Gastrocnemius medialis (tissue), 4 donors: ENCODE measurements at places on chromosomes 2 and 18. TPM values are rescaled to one million over a fixed set of nuclear protein-coding genes. Genes with fewer than 3 reads are reported as not detected.

MYCN gene
- not detected for total RNA-seq

CERKL gene
- not detected for total RNA-seq

NT5DC4 gene
- total RNA-seq: not detected

LIMS4 gene
- 2.9 TPM for total RNA-seq

L3MBTL4 gene
- 0.70 TPM for total RNA-seq

SLC66A2 gene
- 97.9 TPM for total RNA-seq

TLX2 gene
- total RNA-seq: not detected

REEP1 gene
- 8.2 TPM for total RNA-seq

USP37 gene
- 7.1 TPM for total RNA-seq

DNA sequence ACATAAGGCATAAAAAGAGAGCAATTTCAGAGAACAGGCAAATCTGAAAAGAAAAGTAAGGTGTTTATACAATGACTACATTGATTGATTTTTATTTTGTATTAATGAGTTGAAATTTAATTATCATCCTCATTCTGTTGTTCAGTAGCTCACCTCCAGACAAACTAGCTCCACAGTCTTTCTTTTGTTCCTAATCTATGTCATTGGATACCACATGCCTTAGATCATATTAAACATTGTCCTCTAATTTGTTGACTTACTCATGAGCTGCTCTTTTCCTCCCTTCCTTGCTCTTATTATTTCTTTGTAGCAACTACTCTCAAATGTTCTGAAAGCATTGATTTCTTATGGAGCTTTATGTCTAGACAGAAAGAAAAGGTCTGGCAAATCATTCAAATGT lies 185.5 kb upstream of the ZSWIM2 start:
- no peak overlapping the region for H3K27ac ChIP-seq
- H3K27me3 ChIP-seq: no peaks in the 10 kb centered on the region
- H3K4me3 ChIP-seq: no peak overlapping the region
- no peaks in the 10 kb centered on the region for H3K4me1 ChIP-seq
- no peak for DNase-seq

DNA sequence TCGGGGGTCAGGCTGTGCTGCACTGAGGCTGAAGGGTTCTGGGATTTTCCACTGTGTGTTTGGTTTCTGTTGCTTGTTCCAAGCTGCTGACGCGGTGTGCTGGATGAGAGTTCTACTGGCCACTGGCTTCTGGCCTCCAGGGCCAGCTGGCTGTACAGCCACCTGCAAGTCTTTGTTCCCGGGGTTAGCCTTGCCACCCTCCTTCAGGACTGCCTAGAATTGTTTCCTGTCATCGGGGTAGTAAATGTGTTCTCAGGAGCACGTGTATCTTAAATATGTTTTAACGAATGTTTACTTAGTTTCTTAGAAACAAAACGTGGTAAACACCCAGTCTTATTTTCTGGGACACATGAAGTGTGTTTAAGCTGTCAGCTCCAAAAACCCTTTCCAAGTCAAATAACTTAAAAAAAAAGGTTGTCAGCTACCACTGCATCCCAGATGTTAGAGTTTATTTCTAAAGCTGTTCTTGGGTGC lies 231.2 kb downstream of the AGAP1 start:
- no peaks in the 10 kb centered on the region for H3K27me3 ChIP-seq
- peak overlapping the region; percentile 40 for H3K4me3 ChIP-seq
- no peaks in the 10 kb centered on the region for H3K36me3 ChIP-seq

GRCh38 chr18:77206676-77207374 lies 42.8 kb upstream of the GALR1 start:
- no peaks in the 10 kb centered on the region for H3K4me1 ChIP-seq
- peak overlapping the region; percentile 51 for H3K27ac ChIP-seq
- DNase-seq: peak; percentile 61
- H3K36me3 ChIP-seq: no peaks in the 10 kb centered on the region

GRCh38 chr2:215615803-215616174 lies 179.9 kb upstream of the FN1 start:
- no peaks in the 10 kb centered on the region for H3K27me3 ChIP-seq
- H3K4me1 ChIP-seq: no peaks in the 10 kb centered on the region
- DNase-seq: no peak
- no peaks in the 10 kb centered on the region for H3K36me3 ChIP-seq
- H3K27ac ChIP-seq: no peak overlapping the region

DNA sequence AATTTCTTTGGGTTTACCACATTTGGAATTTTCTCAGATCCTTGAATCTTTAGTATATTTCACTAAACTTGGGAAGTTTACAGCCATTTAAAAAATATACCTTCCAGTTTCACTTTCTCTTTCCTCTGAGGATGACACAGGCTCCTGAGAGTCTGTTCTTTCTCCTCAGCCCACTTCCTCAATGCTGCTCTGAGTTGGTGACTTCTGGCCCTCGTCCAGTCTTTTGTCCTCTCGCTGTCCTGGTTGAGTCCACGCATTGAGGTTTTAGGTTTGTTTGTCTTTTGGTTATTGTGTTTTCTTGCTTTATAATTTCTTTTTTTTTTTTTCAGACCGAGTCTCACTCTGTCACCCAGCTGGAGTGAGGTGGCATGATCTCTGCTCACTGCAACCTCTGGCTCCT lies 40.7 kb upstream of the GALR1 start:
- H3K27ac ChIP-seq: peak overlapping the region; percentile 76
- peak; percentile 31 for DNase-seq
- no peaks in the 10 kb centered on the region for H3K36me3 ChIP-seq
- no peak overlapping the region for H3K4me3 ChIP-seq

DNA sequence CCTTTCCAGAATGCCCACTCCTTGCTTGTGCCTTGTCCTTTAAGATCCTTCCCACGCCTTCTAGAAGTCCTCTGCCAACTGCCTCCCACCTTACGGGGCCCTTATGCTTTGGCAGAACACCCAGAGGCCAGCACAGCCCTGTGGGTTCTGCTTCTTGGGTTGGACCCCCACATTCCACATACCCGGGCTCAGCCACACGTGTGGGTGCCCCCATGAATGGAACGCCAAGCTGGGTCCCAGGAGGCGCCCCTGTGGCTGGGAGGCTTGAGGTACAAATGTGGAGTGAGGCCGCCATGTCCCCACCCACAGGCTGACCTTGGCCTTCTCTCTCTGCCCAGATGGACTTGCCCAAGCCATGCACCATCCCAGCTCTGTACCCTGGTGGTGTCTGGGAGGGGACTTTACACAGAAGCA lies 74.2 kb downstream of the STPG4 start:
- H3K27me3 ChIP-seq: no peaks in the 10 kb centered on the region
- no peak overlapping the region for H3K27ac ChIP-seq
- no peak for DNase-seq
- no peaks in the 10 kb centered on the region for H3K36me3 ChIP-seq
- no peak overlapping the region for H3K4me3 ChIP-seq
- peaks cover 26% of the 10 kb centered on the region for H3K4me1 ChIP-seq

DNA sequence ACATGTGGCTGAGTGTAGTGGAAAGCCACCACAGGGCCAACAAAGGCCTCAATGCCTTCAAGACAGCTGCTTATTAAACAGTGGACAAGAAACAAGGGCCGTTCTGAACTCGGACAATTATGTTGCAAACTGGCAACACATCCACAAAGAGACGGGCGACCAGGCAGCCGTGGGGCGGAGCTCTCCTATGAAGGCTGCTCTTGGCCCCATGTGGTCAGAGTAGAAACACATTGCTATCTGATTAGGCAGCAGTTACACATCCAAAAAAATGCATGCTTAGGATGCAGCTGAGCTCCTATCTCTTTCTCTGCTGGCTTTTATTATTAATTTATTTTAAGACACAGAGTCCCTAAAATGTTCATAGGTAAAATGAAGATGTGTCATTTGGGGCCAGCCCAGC lies 163.4 kb downstream of the TMEM163 start:
- H3K36me3 ChIP-seq: no peaks in the 10 kb centered on the region
- no peak overlapping the region for H3K27ac ChIP-seq
- H3K4me1 ChIP-seq: no peaks in the 10 kb centered on the region
- no peak overlapping the region for H3K4me3 ChIP-seq
- H3K27me3 ChIP-seq: no peaks in the 10 kb centered on the region

DNA sequence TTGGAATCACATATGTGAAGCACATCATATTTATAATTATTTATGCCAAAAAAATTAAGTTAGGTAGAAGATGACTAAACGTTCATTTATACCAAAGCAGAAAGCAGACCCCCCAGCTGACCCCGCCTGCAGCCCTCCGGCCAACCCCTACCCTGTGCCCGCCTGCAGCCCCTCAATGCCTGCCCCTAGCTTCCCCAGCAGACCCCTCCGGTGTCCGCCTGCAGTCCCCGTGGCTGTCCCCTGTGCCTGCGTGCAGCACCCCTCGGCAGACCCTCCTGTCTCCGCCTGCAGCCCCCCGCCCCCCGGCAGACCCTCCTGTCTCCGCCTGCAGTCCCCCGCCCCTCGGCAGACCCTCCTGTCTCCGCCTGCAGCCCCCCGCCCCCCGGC lies 136.2 kb downstream of the NFATC1 start:
- no peak for DNase-seq
- H3K4me1 ChIP-seq: peaks cover 2% of the 10 kb centered on the region
- no peaks in the 10 kb centered on the region for H3K36me3 ChIP-seq
- H3K27me3 ChIP-seq: no peaks in the 10 kb centered on the region
- H3K4me3 ChIP-seq: no peak overlapping the region

- H3K27ac ChIP-seq: no peak overlapping the region
- no peak for DNase-seq
- no peaks in the 10 kb centered on the region for H3K36me3 ChIP-seq
- no peak overlapping the region for H3K4me3 ChIP-seq
These were observed 69.6 kb downstream of the HPCAL1 start for GRCh38 chr2:10372203-10372861.

DNA sequence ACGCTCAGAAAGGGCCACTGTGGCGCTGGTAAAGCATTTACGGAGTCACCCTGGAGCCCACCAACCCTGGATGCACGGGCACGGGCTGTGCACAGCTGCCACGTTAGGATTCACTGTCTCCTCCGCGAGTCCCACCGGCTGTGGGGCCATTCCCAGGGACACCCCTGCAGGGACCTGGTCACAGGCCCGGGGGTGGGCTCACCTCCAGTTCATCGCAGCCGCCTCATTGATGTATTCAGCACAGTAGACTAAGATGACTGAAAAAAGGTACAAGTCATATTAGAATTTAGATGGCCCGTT lies 4.7 kb downstream of the TMEM18 start:
- peaks cover 13% of the 10 kb centered on the region for H3K4me1 ChIP-seq
- H3K27me3 ChIP-seq: no peaks in the 10 kb centered on the region

GRCh38 chr2:239343946-239344856 lies 56.6 kb downstream of the HDAC4 start:
- no peak overlapping the region for H3K4me3 ChIP-seq
- no peaks in the 10 kb centered on the region for H3K36me3 ChIP-seq
- no peak for DNase-seq
- peaks cover 12% of the 10 kb centered on the region for H3K4me1 ChIP-seq
- H3K27me3 ChIP-seq: no peaks in the 10 kb centered on the region

GRCh38 chr2:109238580-109238979 lies 109.6 kb downstream of the SH3RF3 start:
- peak; percentile 49 for DNase-seq
- H3K36me3 ChIP-seq: no peaks in the 10 kb centered on the region
- peaks cover 17% of the 10 kb centered on the region for H3K4me1 ChIP-seq
- H3K27ac ChIP-seq: no peak overlapping the region
- H3K4me3 ChIP-seq: no peak overlapping the region

DNA sequence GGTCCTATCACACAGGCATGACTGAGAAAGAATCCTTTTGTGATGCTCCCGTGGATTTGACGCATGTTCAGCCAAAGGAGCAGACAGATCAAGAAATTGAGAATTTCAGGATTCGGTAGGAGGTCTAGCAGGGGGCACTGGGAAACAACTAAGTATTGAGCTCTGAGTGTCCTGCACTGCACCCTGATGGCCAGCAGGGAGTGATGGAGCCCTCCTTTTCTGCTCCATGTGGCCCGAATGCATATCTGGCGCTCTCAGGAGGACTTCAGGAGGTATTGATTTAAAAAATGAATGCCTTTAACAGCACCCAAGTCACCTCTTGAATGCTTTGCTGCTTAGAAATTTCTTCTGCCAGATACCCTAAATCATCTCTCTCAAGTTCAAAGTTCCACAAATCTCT lies 58.0 kb downstream of the ZNF519 start:
- H3K4me1 ChIP-seq: no peaks in the 10 kb centered on the region
- no peaks in the 10 kb centered on the region for H3K36me3 ChIP-seq
- no peak for DNase-seq
- no peaks in the 10 kb centered on the region for H3K27me3 ChIP-seq
- no peak overlapping the region for H3K27ac ChIP-seq
- H3K4me3 ChIP-seq: no peak overlapping the region

DNA sequence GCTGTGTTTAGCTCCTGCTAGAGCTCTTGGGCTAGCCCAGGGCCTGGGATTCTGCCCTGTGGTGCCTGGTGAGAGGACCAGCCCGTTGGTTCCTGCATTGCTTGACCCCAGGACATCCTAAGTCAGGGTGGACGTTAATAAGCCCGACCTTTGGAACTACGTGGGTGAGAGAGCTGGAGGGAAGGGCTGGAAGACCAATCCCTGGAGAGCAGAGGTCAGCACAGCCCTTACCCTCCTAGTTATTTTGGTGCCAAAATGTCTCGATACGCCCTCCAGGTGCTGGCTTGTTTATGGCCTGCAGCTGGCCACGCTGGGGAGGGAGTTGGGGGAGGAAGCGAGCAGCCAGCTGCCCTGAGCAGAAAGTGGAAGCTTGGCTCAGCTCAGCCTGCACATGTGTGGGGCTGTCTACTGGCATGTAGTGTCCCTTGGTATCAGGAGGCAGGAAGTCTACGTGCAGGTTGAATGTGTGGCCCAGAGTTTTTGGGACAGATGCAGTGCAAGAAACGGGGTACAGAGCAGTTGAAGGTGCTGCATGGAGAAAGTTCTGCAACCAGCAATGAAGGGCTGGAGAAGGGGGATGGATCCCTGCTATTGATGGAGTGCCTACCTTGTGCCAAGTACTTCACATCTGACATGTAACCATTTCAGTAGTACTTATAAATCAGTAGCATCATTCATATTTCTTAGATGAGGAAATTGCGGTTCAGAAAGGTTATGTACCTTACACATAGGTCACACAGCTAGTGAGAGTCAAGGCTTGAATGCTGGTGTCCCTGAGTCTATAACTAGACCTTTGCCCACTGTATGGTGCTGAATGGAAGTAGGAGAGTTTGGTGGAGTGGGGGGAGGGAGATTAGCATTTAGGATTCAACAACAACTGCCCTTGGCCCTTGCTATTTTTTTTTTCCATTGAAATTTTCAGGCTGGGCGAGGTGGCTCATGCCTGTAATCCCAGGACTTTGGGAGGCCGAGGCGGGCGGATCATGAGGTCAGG lies 5.0 kb upstream of the DGKD start:
- peak; percentile 59 for DNase-seq
- H3K4me1 ChIP-seq: peaks cover 16% of the 10 kb centered on the region
- H3K36me3 ChIP-seq: no peaks in the 10 kb centered on the region
- no peak overlapping the region for H3K27ac ChIP-seq

DNA sequence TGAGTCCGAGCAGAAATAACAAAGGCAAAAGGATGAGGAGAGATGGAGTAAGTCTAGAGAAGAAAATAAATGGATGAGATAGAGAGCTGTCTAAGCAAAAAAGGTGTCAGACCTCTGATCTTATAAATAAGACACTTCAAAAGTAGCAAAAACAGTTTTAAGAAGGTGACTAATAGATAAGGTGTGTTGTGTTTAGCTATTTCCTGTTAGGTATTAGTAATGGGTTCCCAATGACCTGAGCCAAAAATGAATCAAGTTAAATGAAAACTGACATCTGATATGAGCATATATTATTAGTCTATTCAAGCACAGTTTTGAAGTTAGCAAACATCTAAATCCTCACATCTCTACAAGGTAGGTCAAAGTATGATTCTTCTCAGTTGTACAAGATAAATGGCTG lies 10.6 kb downstream of the SUPT7L start:
- H3K27me3 ChIP-seq: no peaks in the 10 kb centered on the region
- no peak overlapping the region for H3K27ac ChIP-seq
- no peak overlapping the region for H3K4me3 ChIP-seq
- peaks cover 93% of the 10 kb centered on the region for H3K36me3 ChIP-seq
- no peaks in the 10 kb centered on the region for H3K4me1 ChIP-seq

GRCh38 chr2:196944570-196944969 lies 18.1 kb upstream of the PGAP1 start:
- H3K27me3 ChIP-seq: no peaks in the 10 kb centered on the region
- H3K4me3 ChIP-seq: no peak overlapping the region
- peaks cover 7% of the 10 kb centered on the region for H3K4me1 ChIP-seq
- no peak for DNase-seq
- H3K36me3 ChIP-seq: no peaks in the 10 kb centered on the region
- H3K27ac ChIP-seq: no peak overlapping the region
